ENCODE measurements at places on chromosomes 11 and 22. TPM values are rescaled to one million over a fixed set of nuclear protein-coding genes. Genes with fewer than 3 reads are reported as not detected.

DNA sequence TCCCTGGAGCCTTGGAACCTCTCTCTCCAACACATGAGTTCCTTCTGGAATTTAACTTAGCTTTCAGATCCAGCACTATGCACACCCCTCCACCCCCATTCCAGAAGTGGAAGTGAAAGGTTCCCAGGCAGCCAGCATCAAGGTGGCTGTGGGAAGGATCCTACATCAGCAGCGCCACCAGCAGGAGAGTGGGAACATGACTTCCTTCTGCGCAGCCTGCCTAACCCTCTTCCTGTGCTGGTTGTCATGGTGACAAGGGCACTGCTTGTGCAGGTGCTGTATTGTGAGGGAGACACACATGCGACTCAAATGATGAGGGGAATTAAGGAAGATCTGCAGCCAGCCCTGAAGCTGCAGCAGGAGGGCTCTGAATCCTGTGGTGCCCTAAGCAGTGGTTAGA, 904.5 kb upstream of the API5 start:
- DNase-seq: no peak

DNA sequence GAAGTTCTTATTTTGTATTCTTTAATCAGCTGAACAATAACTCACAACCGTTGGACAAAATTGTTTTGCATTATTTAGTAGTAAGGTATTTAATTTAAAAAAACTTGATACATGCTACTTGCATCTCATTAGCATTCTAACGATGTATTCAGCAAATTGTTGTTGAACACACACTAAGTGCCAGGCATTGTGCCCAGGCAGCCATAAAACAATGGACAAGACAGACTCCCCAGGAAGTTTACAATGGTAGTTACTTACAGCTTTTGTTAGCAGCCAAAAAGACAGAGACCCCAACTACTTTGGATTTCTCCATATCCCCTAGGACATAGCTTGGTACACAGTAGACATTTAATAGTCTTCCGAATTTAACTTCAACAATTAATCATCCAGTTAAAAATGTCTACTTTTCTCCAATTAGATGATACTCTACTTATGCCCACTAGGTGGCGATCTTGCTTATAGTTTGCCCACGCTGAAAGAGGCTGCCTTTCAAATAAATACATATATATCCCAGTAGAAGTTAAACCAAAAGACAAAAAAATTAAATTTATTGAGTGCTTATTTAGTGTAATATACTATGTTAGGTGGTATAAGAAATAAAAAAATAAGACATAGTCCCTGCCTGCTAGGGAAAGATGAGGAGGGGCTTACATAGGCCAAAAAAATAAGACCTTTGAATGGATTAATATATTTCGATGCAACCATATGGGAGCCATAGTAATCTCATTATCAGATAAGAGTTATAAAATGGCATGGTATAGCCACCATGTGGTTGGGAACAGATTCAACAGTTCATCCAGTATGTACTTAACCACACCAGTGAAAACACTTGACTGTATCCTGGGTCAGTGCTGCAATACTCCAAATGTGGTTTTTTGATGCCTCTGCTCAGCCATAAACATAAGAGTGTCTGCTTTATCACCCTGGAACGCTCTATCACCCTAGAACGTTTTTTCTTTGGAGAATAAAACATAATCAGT, 2.0 kb upstream of the FJX1 start:
- no peak for DNase-seq

- DNase-seq: no peak
Observed at GRCh38 chr11:42707541-42707940, 604.3 kb upstream of the API5 start.

DNA sequence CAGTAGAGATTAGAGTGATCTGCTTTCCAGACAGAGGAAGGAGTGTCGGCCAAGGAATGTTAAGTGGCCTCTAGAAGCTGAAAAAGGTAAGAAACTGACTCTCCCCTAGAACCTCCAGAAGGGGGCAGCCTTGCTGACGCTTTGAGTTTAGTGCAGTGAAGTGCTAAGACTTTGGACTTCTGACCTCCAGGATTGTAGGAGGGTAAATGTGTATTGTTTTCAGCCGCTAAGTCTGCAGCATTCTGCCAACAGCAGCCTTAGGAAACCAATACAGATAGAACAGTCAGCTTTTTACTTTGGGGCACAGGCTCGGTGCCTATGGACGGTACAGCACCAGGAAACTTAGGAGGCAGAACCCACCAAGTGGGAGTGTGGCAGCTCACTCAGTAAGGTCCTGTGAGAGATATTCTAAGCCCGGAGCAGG, 3.6 kb upstream of the TBC1D22A start:
- DNase-seq: no peak

CARD16 gene
- 17.0 TPM for total RNA-seq

NPTXR gene
- 1.8 TPM for total RNA-seq
